Right cardiac atrium (tissue), 5 donors: ENCODE measurements at places on chromosomes 13 and 19. TPM values are rescaled to one million over a fixed set of nuclear protein-coding genes. Genes with fewer than 3 reads are reported as not detected.
A peak's percentile ranks its signal among the peaks of the same experiment; 100 is the strongest.

GRCh38 chr13:28449826-28450773 is 44.8 kb downstream of the FLT1 start:
- DNase-seq = no peak

DNA sequence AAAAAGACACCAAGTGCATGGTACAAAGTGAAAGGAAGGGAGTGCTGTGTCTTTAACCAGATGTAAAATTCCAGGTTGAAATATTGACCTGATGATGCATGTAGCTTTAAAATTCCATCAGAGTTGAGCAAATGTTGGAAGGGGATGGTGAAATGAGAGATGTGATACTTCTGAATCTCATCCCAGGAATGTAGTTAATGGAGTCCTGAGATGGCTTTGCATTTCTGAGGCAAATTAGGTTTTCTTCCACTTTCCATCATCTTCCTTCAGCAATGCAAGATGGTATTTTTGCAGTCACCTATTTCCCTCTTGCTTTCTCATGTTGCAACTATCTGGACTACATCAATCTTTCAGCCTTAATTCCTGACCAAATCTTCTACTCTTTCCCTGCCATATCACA is 194.1 kb upstream of the MIR17HG start:
- DNase-seq = no peak

DNA sequence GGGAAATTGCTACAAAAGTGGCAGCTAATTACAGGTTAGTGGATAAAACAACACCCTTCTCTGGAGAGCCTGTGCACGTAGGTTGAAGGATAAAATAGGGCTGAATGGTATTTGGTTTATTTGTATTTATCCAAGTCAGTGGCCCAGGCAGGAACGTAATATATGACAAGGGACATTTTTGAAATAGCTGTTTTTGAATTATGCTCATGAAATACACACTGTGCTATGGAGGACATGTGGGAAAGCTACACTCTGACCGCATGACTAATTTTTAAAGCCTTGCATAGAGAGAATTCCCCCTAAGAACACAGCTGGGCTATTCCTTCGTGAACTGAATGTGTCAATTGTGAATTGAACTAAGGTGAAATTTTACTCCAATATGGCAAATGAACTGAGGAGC is 292.1 kb upstream of the MAB21L1 start:
- no peak for DNase-seq

- DNase-seq = no peak
Measured at GRCh38 chr19:38551450-38551813, 66.3 kb downstream of the MAP4K1 start.

DNA sequence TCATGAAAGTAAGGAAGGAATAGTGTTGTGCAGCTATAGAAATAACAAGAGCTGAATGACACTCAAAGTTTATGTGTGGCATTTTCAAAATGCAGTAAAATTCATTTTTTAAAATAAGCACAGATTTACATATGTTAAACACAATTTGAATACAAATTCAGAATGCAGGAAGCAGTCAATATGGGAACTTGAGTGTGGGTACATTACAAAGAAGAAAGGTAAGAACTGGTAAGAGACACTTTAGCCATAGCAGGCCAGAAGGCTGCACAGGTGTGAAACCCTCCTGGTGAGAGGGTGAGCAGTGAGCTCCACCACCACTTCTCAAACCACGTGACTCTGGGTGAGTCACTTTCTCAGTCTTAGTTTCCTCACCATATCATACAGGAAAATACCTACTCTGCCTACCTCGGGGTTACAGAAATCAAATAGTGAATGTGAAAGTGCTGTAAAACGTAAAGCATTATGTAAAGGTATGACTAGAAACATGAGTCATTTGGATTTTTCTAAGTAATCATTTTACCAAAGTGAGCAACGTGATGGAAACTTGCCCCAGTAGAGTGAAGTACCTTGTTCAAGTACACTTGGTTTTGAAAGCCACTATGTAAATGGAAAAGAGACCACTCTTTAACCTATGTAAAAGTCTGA is 40.5 kb downstream of the USP12 start:
- DNase-seq = no peak

GRCh38 chr19:27765912-27766725 is 1446.8 kb downstream of the UQCRFS1 start:
- no peak for DNase-seq

DNA sequence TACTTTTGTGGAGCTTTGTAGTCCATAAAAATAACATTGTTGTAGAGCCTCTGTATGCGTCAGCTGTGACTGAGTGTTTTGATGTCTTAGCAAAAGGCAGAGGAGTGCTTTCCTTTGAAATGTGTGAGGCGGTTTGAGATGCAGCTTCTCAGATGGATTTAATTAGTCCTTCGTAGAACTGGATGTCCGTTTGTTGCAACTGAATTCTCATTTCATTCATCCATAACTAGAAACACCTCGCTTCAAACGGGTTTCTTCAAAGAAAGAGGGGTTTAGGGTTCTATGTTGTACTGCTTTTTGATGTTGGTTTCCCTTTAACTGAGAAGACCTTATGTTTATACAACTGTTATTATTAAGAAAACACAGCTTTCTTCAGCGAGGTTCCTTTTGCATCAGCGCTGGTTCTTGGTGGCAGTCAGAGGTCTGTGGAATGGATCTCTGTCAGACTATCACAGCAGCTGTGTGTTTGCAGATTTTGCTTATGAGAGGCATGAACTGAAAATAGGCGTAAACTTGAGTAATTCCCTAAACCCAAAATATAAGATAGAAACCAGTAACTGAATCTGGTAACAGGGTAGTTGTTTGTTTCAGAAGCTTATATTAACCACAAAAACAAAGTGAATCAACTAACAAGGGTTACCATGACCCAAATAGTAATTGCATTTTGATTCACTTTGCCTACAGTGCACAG is 194.4 kb downstream of the GGACT start:
- DNase-seq = no peak

- DNase-seq = no peak
Measured at GRCh38 chr19:18298601-18299000, 17.2 kb upstream of the JUND start.

DNA sequence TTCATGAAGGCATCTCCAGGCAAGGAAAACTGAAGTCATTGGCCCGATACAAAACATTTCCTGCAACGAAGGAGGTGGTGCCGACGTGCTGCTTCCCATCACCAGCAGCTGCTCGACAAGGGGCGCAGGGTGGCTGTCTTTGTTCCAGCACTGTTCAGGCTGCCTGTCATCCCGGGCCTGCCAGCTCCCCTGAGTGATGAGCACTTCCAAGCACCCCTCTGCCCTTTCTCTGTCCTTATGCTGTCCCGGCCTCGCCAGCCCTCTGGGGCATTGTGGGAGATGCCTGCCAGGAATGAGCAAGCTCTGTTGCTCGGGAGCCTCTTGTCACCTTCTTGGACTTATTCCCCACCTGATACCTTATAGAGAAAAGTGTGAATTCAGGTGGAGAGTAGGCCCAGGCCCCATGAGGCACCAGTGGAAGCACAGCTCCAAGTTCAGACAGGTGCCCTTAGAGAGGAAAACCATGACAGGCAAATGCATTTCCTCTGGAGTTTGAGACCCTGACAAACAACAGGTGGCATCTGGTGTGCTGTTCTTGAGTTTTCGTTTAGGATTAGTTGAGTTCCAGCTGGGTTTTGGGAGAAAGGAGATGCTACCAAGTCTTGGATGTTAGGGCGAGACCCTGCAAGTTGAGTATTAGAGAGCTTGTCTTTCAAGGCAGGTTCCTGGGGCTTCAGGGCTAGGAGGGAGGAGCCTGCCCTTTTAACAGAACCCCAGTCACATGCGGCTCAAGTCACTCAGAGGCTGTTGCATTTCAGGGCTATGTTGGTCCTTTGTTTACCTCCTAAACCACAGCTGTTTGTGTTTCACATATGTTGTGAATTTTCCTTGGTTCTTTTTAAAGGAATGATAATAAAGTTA is 21.4 kb downstream of the BBC3 start:
- peak; percentile 74 for DNase-seq

DNA sequence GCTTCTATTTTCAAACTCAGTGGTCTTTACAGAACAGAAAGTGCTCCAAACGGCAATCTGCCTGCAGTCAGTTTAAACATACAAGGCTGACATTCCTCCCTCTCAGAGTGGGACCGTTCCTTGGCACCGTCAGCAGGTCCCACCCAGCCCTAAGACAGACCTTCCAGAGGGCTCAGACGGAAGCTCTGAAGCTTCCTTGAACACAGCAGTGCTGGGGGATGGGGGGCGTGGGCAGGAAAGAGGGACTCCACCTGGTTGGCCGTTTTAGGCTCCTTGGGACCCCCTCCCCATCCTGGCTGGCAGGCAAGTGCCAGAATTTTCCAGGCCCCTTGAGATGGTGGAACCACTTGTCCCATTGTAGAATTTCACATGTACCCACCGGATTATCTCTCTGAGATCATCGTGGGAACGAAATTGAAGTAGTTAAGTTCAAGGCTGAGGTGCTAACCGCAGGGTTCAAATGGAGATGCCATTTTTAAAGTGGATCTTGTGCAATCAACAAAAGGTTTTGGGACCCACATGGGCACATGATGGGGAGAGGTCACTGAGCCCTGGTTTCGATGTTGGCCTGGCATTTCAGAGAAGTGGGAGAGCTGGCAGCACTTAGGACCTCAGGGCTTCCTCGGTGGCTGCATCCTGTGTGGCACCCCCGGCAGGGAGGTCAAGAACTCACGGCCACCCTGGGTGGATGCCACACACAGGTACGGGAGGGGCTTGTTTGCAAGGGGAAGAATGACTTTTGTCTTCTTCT is 46.2 kb downstream of the KLF2 start:
- no peak for DNase-seq

DNA sequence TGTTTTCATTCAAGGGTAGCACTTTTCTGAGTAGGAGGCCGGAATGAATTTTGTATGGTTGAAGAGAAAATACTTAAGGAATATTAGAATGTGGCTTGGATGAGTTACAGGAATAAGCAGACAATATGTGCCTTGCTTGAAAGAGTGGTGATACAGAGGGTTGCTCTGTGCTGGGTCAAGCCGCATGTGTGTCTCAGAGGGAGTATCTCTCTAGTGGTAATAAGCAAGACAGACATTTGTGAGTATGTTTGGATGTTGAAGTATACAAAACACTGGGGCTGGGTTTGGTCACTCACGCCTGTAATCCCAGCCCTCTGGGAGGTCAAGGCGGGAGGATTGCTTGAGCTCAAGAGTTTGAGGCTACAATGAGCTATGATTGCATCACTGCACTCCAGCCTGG is 103.9 kb downstream of the LMO7 start:
- no peak for DNase-seq

GRCh38 chr19:4456843-4457653 is 546 bp downstream of the UBXN6 start:
- DNase-seq = peak; percentile 83

- no peak for DNase-seq
Measured at GRCh38 chr13:77563111-77563510, 27.6 kb downstream of the SCEL start.

- peak; percentile 89 for DNase-seq
Measured at GRCh38 chr13:26604784-26605545, 47.5 kb downstream of the WASF3 start.

DNA sequence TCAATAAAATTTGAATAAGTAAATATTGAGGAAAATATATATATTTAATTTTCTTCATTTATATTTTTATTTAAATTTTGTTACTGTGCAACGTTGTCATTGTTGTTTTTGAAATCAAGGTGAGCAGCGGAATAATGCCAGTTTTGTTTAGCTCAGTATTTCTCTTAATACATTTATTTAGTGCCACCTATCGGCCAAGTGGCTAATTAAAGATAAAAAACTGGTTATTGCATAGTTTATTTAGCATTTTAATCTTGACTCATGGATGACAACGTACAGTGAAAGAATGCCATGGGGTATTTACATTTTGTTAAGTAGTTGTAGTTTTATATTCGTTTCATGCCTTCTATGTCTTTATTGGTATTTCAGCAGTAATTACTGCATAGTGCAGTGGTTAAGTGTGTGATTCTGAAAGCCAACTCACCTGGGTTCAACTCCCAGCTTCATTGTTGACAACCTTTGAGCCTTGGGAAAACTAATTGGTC is 265.9 kb downstream of the MYO16 start:
- no peak for DNase-seq

DNA sequence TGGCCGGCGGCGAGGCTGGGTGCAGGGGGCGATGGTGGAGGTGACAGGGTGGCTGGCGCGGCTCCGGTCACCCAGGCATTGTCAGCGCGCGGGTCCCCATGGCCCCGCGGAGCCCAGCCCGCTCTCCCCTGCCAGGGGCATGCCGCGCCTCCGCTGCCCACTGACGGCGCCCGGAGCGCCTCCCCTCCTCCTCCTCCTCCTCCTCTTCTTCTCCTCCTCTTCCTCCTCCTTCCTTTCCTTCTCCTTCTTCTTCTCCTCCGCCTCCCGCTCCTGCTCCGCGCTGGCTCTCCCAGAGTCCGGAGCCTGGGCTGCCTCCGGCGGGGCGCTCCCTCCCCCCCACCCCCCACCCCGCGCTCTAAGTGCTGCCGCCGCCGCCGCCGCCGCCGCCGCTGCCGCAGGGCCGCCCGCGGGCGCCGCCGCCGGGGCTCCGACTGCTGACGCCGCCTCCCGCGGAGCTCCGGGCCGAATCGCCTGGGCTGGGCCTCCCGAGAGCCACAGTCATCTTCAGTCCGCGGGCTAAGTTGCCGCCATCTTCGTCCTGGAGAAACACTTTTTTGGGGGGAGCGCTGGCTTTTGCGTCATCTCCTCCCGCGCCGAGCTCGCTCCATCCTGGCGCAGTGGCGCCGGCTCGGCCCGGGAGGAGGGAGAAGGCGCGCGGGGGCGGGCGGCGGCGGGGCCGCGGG is 348.3 kb downstream of the LIG4 start:
- DNase-seq = no peak

- DNase-seq = no peak
Measured at GRCh38 chr13:77139306-77139705, 112.3 kb upstream of the FBXL3 start.

DNA sequence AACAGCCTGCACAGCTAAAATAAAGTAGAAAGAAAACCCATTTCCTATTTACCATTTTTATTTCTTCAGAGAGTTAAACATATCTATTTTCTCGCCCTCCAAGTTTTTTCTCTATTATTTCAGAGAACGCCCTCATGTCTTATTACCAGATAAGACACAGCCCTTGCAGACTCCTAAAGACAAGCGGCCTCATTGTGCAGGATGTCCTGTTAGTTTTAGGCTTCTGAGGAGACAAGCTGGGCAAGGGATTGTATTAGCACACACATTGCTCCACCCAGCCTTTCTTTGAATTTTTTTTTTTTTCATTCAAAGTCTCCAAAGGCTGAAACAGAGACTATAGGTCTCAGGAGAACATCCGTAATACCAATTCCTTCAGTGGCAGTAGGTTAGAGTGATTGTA is 101.8 kb upstream of the UBL3 start:
- no peak for DNase-seq

- peak; percentile 58 for DNase-seq
Measured at GRCh38 chr19:1992759-1993260, 22.7 kb downstream of the BTBD2 start.

GRCh38 chr13:59750860-59751259 is 412.9 kb downstream of the DIAPH3 start:
- DNase-seq = peak; percentile 12

SIGLECL1 gene
- total RNA-seq = not detected

ARL11 gene
- total RNA-seq = 0.82 TPM

UBE2L5 gene
- not detected for total RNA-seq

ABCC4 gene
- 5.0 TPM for total RNA-seq

LGI4 gene
- total RNA-seq = 25.0 TPM

POU2F2 gene
- total RNA-seq = 1.4 TPM

TNNT1 gene
- total RNA-seq = 25.3 TPM

NLRP4 gene
- total RNA-seq = not detected

METTL21C gene
- not detected for total RNA-seq

ZNF223 gene
- total RNA-seq = 4.9 TPM

ZNF506 gene
- 15.3 TPM for total RNA-seq

PGLYRP1 gene
- not detected for total RNA-seq
